ENCODE measurements at places on chromosomes 1 and 21.

- no peak for DNase-seq
Observed at GRCh38 chr1:110243574-110243973, 33.5 kb downstream of the KCNC4 start.

DNA sequence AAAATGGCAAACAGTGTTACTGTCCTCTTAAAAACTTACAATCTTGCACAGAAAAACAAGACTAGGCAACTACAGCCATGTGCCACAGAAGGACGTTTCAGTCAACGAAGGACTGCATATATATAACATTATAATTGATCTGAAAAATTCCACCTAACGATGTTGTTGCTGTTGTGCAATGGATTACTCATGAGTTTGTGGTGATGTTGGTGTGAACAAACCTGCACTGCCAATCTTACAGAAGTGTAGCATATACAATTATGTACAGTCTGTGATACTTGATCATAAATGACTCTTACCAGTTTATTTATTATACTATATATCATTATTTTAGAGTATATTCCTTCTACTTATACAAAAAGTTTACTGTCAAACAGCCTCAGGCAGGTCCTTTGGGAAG lies 6.8 kb upstream of the VAMP4 start:
- DNase-seq = no peak

GRCh38 chr1:109466452-109467300 lies at the start of gene SYPL2:
TSS of gene SYPL2 (plus strand) at chr1:109466546. CDS start at chr1:109466844, 298 bp downstream.
- no peak for DNase-seq

GRCh38 chr1:27402349-27402754 lies 9.9 kb downstream of the GPR3 start:
- DNase-seq = no peak

- no peak for DNase-seq
Observed at GRCh38 chr1:117824616-117825015, 104.8 kb downstream of the GDAP2 start.

DNA sequence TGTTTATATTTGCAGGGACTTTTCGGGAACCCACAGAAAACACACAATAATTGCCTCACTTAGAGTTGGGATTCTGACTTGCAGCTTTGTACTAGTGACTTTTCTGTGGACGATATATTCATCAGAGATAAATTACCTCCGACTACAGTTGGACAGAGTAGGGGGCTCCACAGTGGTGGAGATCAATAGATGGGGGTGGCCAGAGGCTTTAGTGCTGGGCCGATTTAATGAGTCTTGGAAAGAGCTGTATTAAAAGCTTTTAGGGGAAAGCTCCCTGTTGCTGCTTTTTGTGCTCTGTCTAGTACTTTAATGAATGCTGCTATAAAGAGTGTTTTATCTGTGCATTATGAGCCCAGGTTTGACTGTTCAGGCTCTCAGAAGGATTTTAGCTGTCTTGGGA lies 359.2 kb upstream of the DPYD start:
- DNase-seq = no peak

DNA sequence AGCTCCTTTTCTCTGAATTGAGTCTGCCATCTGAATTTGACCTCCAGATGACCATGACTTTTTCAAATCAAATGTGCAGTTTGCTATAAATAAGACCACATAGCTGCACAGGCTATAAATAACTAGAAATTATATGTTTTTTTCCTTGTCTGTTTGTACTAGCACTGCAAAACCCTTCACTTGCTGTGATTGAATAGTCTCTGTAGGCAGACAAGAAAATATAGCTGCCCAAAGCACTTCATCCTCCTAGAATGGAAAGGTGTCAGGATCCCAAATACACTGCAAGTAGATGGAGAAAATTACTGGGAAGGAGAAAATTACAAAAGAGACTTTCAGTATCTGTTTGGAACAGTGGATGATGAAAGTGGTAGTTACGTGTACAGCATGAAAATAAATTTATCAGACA lies 175.8 kb downstream of the APP start:
- no peak for DNase-seq

GRCh38 chr1:93448292-93448982 lies 519 bp downstream of the FNBP1L start:
- DNase-seq = no peak

DNA sequence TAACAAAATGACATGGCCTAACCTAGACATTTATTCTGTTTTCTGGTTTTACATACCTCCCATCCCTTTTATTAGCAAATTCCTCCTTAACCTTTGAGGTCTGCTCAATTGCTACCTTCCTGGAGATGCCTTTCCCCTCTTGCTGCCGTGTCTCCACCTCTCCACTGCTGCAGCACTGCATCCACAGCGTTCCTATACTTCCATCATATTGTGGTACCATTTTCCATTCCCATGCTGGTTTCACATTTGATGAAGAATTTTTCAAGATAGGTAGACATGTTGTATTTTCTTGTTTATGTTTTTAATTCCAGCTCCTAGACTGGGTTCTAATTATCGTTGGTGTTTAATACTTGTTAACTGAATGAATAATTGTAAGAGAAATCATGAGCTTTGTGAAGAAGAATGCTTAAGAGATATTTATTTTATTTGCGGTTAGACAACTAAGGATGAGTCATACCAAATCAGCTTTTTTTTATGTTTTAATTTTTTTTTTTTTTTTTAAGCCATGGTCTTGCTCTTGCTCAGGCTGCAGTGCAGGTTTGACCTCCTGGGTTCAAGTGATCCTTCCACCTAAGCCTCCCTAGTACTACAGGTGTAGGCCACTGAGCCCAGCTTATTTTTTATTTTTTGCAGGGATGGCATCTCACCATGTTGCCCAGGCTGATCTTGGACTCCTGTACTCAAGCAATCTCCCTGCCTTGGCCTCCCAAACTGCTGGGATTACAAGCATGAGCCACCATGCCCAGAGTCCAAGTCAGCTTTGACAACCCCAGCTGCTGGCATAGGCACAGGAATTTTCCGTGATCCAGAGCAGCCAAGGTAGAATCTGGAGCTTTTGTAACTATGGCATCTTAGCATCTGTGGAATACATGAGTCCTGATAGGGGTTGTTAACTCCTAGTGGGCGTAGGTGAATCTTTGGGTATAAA lies 44.0 kb downstream of the ATP6V1G3 start:
- DNase-seq = no peak

DNA sequence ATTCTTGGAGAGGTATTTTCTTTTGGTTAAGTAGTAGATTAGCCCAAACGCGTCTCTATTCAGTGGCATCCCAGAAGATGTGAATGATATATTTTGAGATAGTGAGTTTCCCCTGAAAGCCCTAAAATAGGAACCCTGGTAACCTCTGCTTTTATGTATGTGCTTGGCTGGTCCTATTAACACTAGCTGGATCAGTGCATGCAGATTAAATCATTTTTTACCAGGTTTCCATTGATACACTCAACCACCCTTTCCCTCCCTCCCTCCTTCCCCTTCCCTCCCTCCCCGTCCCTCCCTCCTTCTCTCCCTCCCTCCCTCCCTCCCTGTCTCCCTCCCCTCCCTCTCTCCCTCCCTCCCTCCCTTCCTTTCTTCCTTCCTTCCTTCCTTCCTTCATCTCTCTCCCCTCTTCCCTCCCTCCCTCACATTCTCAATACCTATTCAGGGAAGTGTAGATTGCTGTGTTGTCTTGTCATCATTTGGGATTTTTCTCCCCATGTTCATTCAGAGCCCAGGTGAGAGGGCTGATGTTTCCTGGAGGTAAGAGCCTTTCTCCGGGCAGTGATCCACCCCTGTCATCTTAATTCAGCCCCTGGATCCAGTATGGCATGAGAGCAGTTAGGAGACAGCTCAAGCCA lies 406.8 kb downstream of the PRDM2 start:
- no peak for DNase-seq

DNA sequence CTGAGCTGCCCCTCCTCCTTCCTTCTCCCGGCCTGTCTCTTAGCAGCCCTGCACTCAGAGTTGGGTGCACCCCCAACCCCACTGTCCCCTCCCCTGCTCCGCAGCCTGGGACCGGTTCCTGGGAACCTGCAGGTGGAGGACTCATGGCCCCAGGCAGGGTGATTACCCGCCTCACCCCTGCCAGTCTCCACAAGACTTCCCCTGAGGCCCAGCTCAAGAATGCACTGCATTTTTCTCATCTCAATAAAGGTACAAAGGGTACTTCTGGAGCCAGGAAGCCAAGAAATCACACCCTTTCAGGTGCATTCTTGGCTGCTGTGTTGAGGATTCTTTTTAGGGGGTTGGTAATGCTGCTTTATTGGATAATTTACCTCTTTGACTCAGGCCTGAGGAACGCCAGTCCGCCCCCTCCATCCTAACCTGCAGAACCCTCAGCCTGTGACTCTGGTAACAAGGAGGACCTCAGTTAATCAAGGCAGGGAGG lies 126.3 kb upstream of the TMPRSS2 start:
- DNase-seq = no peak

DNA sequence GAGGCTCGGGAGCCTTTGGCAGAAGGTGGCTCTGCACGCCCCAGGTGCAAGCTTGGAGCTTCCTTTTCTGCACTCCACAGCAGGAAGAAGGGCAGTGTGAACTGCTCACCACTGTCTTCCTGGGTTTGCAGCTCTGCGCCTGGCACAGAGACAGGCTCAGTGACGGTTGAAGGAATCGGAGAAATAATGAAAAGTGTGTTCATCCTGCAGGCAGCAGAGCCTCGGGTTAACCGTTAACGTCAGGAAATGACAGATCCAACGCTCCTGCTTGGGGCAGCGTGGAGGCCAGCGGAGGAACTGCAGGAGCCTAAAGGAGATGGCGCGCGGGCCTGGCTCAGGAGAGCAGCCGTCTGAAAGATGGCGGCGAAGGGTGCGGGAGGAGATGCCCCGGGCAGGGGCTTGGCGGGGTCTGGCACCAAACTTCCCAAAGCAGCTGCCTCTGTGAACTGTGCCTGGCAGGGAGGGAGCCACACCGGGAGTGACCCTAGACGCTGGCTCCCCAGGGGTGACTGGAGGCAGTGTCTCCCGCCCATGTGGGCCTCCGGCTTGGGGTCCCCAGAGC lies 10.9 kb upstream of the SAMD11 start:
- no peak for DNase-seq

DNA sequence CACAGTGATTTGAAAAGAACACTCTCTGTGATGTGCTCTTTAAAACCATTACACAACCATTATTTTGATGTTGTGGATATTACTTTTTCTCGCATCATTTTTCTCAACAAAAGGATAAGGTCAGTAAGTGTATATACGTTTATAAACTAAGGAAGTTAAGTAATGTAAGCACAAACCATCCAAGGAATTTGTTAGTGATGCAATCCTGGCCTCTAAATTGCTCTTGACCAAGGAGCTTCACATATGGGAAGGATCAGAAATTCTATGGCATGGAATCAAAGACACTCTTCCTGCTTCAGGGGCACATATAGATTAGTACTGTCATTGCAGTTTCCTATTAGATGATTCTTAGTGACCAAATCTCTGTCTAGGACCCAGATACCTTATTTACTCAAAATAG lies 3.6 kb upstream of the PPP2R5A start:
- DNase-seq = no peak

GRCh38 chr1:13587256-13588030 lies 3.8 kb downstream of the PDPN start:
- no peak for DNase-seq

- no peak for DNase-seq
Observed at GRCh38 chr1:87450136-87450535, 121.5 kb downstream of the LMO4 start.

- DNase-seq = no peak
Observed at GRCh38 chr1:220824031-220824989, 37.6 kb downstream of the MTARC1 start.

DNA sequence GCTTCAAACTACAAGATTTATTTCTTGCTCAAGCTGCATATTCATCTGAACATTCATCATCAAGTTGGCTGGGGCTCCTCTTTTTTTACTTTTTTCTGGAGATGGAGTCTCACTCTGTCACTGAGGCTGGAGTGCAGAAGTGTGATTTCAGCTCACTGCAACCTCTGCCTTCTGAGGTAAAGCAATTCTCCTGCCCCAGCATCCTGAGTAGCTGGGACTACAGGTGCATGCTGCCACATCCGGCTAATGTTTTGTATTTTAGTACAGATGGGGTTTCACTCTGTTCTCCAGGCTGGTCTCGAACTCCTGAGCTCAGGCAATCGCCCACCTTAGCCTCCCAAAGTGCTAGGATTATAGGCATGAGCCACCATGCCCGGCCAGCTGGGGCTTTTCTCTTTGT lies 88.3 kb upstream of the C1orf105 start:
- DNase-seq = no peak

- no peak for DNase-seq
Observed at GRCh38 chr1:7224644-7225043, 439.4 kb downstream of the CAMTA1 start.

- no peak for DNase-seq
Observed at GRCh38 chr21:20647607-20648006, 350.6 kb upstream of the NCAM2 start.

- DNase-seq = no peak
Observed at GRCh38 chr1:227952374-227953021, 4.8 kb upstream of the WNT9A start.

- no peak for DNase-seq
Observed at GRCh38 chr1:201593200-201593921, 54.4 kb downstream of the NAV1 start.

DNA sequence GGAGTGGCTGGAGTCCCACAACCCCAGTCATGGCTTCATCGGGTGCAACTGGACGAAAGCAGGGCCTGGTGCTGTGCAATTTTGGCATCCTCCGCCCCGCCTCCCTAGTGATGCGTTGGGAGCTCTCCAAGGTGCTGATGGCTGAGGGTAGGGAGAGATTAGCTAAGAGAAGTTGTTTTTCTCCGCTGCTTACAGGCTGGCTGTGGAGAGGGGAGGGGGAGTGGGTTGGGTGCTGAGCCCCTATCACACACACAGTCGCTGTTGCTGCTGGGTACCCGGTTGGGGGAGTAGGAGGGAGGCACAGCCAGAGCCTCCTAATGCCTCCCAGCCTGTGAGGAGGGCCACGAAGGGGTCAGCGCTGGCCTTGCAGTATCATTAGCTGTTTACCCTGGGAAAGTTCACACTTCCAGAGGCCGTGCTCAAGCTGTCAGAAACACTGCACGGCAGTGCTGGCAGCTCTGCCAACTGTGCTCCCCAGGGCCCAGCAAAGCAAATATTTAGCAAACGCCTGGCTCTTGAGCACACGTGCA lies 110.0 kb downstream of the GRIK3 start:
- DNase-seq = no peak

- DNase-seq = no peak
Observed at GRCh38 chr1:22330092-22330759, 121.4 kb upstream of the ZBTB40 start.

- no peak for DNase-seq
Observed at GRCh38 chr1:235552146-235552716, 48.0 kb upstream of the B3GALNT2 start.

GRCh38 chr1:214281720-214282629 lies 1.0 kb downstream of the SMYD2 start:
- DNase-seq = no peak

DNA sequence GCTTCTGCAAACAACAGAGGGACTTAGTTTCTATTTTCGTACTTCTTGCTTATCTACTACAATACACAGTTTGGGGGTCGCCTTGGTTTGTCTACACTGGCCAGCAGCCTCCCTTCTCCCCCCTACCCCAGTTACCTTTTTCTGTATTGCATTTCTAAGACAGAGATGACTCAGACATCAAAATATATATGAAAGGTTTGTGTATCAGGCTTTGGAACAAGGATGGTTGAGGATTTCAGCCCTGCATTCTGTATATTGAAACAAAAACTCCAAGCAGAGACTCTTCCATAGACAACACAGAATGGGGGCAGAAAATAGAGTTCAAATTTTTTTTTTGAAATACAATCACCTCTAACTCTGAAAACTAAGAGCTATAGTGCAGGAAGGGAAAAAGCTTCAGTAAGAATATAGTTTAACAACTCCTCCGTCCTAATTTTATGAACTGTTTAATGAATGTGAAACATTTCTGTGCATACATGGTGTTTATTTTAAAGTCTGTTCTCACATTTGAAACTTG lies 1.9 kb downstream of the SAMD13 start:
- DNase-seq = no peak

- DNase-seq = no peak
Observed at GRCh38 chr1:55894521-55894920, 679.4 kb upstream of the USP24 start.
